ENCODE measurements at places on chromosomes 7 and 10.

DNA sequence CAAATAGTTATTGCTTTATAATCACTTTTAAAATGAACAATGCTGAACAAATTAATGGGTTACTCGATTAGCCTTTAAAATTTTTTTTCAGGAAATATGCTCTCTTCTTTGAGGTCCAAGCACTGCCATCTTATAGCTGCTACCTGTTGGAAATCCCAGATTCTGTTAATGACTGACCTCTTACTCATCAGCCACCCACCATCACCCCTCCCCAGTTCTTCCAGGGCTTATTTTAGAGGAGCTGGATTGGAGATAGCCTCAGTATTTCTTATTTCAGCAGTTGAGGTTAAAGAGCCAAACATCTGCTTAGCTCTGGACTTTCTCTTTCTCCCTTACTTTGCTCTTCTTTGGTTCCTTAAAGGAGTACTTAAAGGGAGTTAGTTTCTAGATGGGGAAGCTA is 420.0 kb downstream of the EXOC4 start:
- H3K4me1 ChIP-seq, result no peaks in the 10 kb centered on the region
- H3K27me3 ChIP-seq, result no peaks in the 10 kb centered on the region
- H3K36me3 ChIP-seq, result no peaks in the 10 kb centered on the region
- no peak for DNase-seq

DNA sequence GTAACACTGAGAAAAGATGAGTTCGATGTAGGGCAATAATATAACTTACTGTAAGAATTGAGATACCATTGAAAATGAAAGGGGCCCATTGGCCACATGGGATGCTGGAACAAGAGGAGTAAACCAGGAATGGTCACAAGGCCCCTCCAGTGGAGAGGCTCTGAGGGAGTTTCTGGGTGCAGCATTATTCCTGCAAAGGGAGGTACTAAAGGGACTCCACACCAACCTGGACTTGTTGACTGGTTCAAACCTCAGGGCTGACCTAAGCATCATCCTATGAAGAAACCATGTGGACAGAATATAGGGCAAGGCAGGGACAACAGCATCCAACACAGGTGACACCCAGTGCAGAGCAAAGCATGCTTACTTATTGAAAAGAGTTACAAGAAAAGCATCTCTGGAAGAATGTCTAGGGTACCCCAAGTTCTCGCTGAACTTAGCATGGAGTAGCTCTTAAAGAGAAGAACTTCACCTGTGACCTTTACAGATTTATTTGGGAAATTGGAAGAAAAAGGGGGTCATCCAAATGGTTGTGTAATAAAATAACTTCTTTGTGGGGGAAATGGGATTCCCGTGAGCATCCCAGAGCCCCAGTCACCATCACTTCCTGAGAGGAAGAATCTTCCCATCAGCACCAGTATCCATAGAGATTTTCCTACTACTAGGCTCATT is 34.7 kb downstream of the PRSS2 start:
- no peaks in the 10 kb centered on the region for H3K4me1 ChIP-seq
- no peak overlapping the region for H3K27ac ChIP-seq
- no peaks in the 10 kb centered on the region for H3K36me3 ChIP-seq
- H3K27me3 ChIP-seq, result no peaks in the 10 kb centered on the region
- DNase-seq, result no peak

- H3K27ac ChIP-seq, result no peak overlapping the region
- peak; percentile 24 for DNase-seq
- no peak overlapping the region for H3K4me3 ChIP-seq
- H3K27me3 ChIP-seq, result no peaks in the 10 kb centered on the region
- H3K36me3 ChIP-seq, result no peaks in the 10 kb centered on the region
Measured at GRCh38 chr7:7895754-7896153, 72.8 kb upstream of the GLCCI1 start.

- no peak for DNase-seq
- no peaks in the 10 kb centered on the region for H3K4me1 ChIP-seq
- no peaks in the 10 kb centered on the region for H3K36me3 ChIP-seq
- H3K4me3 ChIP-seq, result no peak overlapping the region
- no peaks in the 10 kb centered on the region for H3K27me3 ChIP-seq
Measured at GRCh38 chr7:121489440-121489839, 93.3 kb upstream of the FAM3C start.

GRCh38 chr10:31145986-31146385 is 114.3 kb upstream of the ZNF438 start:
- no peak for DNase-seq
- H3K36me3 ChIP-seq, result no peaks in the 10 kb centered on the region
- no peaks in the 10 kb centered on the region for H3K4me1 ChIP-seq
- H3K4me3 ChIP-seq, result no peak overlapping the region

GRCh38 chr7:123787220-123788007 is 38.6 kb upstream of the WASL start:
- no peak overlapping the region for H3K27ac ChIP-seq
- no peaks in the 10 kb centered on the region for H3K27me3 ChIP-seq
- no peaks in the 10 kb centered on the region for H3K4me1 ChIP-seq
- no peaks in the 10 kb centered on the region for H3K36me3 ChIP-seq

DNA sequence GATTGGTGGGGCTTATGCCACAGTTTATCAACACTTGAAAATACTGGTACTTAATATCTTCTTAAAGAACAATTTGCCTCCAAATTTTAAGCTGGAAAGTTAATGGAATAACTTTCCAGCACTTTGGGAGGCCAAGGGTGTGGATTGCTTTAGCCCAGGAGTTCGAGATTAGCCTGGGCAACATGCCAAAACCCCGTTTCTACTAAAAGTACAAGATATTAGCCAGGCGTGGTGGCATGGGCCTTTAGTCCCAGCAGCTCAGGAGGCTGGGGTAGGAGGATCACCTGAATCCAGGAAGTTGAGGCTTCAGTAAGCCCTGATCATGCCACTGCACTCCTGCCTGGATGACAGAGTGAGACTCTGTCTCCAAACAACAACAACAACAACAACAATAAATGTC is 56.0 kb downstream of the PRF1 start:
- no peak for DNase-seq
- H3K4me1 ChIP-seq, result no peaks in the 10 kb centered on the region
- no peak overlapping the region for H3K27ac ChIP-seq
- H3K4me3 ChIP-seq, result no peak overlapping the region
- no peaks in the 10 kb centered on the region for H3K27me3 ChIP-seq

GRCh38 chr10:77016278-77016815 is 621.3 kb downstream of the KCNMA1 start:
- DNase-seq, result no peak
- no peaks in the 10 kb centered on the region for H3K27me3 ChIP-seq
- no peak overlapping the region for H3K27ac ChIP-seq
- H3K4me3 ChIP-seq, result no peak overlapping the region
- no peaks in the 10 kb centered on the region for H3K36me3 ChIP-seq

DNA sequence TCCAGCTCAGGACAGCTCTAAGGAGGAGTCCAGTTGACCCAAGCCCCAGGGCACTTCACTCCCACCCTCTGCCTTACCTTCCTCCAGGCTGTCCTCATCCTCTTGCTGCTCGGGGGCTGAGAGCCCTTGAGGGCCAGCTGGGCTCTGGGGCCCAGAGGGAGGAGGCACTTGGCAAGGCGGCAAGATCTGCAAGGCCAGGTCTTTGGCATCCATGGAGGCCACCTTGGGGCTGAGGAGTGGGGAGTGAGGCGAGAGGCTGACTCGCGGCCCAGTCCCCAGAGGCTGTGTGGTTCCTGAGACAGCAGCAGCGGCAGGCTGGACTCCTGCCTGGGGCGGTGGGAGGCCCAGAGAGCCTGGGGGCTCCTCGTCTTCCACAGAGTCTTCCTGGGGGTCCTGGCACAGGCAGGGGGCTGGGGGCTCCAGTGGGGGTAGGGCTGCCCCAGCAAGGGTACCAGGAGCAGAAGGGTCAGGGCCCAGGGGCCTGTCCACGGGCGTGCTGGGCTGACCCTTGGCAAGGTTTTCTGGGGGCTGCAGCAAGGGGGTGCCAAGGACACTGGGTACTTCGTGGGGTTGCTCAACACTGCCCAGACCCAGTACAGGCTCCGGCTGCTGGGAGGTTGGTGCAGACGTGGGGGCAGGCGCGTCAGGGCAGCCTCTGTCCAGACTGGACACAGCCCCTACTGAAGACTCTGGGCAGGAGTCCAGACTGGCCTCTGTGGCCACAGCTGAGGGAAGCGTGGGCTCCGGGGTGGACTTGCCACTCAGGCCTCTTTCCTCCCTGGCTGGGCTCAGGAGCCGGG is 6.5 kb downstream of the NACAD start:
- no peak overlapping the region for H3K27ac ChIP-seq
- H3K36me3 ChIP-seq, result no peaks in the 10 kb centered on the region
- no peaks in the 10 kb centered on the region for H3K4me1 ChIP-seq
- no peak for DNase-seq
- H3K4me3 ChIP-seq, result no peak overlapping the region

GRCh38 chr7:30709549-30709948 is 27.3 kb upstream of the CRHR2 start:
- H3K27ac ChIP-seq, result no peak overlapping the region
- no peak overlapping the region for H3K4me3 ChIP-seq
- peak; percentile 62 for DNase-seq
- no peaks in the 10 kb centered on the region for H3K4me1 ChIP-seq
- no peaks in the 10 kb centered on the region for H3K36me3 ChIP-seq
- no peaks in the 10 kb centered on the region for H3K27me3 ChIP-seq

- DNase-seq, result no peak
- H3K4me1 ChIP-seq, result no peaks in the 10 kb centered on the region
- no peak overlapping the region for H3K4me3 ChIP-seq
- H3K27ac ChIP-seq, result no peak overlapping the region
- H3K27me3 ChIP-seq, result no peaks in the 10 kb centered on the region
Measured at GRCh38 chr10:61812052-61812721, 89.3 kb upstream of the ARID5B start.

- no peak overlapping the region for H3K4me3 ChIP-seq
- H3K27ac ChIP-seq, result no peak overlapping the region
- no peaks in the 10 kb centered on the region for H3K27me3 ChIP-seq
- no peak for DNase-seq
- no peaks in the 10 kb centered on the region for H3K36me3 ChIP-seq
Measured at GRCh38 chr10:18419945-18420344, 231.4 kb downstream of the NSUN6 start.

DNA sequence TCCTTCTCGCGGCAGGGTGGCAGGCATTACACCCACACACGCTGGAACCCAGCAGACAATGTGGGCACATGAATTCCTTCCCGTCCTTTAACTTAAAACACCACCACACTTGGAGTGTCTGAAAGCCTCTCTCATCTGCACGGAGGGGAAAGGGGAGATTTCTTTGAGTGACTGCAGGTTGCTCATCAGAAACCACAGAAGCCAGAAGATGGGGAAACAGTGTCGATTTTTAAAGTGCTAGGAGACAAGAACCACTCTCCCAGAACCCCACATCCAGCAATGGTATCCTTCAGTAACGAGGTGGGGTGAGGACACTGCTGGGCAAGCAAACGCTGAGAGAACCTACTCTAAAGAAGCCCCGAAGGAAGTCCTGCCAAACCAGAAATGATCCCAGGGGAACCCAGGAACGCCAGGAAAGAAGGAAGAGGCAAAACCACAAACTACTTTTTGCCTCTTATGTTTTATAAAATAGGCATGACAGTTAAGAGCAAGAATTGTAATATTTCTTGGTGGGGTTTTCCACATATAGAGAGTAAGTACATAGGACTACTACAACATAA is 254.3 kb downstream of the ELFN1 start:
- DNase-seq, result no peak
- H3K27ac ChIP-seq, result no peak overlapping the region
- no peak overlapping the region for H3K4me3 ChIP-seq
- H3K4me1 ChIP-seq, result no peaks in the 10 kb centered on the region
- H3K27me3 ChIP-seq, result no peaks in the 10 kb centered on the region

DNA sequence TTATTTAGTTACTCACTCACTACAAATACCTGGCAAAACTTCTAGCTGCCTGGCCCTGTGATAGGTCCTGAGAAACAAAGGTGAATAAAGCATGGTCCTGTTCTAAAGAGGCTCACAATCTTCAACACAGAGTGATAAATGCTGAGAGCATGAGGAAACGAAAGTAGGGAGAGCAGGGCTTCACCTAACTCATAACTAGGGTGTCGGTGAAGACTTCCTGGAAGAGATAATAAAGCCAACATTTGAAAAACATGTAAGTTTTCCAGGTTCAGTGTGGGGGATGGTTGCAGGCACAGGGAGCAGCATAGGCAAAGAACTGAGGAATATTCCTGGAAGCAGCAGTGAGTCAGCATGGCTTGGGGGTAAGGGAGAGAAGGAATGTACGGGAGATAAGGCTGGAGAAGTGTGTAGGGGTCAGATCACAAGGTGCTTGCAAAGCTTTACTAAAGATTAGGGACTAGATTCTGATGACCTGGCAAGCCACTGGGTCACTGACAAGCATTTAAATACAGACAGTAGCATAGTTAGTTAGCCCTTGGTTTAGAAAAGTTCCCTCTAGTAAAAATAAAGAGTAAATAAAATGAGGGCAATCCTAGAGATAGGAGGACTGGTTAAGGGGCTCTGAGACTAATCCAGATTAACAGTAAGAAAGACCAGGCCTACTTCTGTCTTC is 5.1 kb downstream of the KEL start:
- DNase-seq, result peak; percentile 97
- peaks cover 27% of the 10 kb centered on the region for H3K4me1 ChIP-seq
- H3K36me3 ChIP-seq, result peaks cover 5% of the 10 kb centered on the region
- H3K4me3 ChIP-seq, result no peak overlapping the region
- peak overlapping the region; percentile 53 for H3K27ac ChIP-seq

- H3K4me3 ChIP-seq, result no peak overlapping the region
- H3K36me3 ChIP-seq, result no peaks in the 10 kb centered on the region
- H3K4me1 ChIP-seq, result no peaks in the 10 kb centered on the region
- H3K27ac ChIP-seq, result no peak overlapping the region
- H3K27me3 ChIP-seq, result no peaks in the 10 kb centered on the region
Measured at GRCh38 chr10:24784923-24785322, 61.2 kb upstream of the ARHGAP21 start.
